ENCODE measurements at places on chromosomes 1 and 21.

- DNase-seq, result no peak
Observed at GRCh38 chr1:19456968-19457441, 28.3 kb downstream of the CAPZB start.

GRCh38 chr1:114610546-114611245 is 29.3 kb upstream of the BCAS2 start:
- no peak for DNase-seq

GRCh38 chr1:17732475-17732874 is 22.7 kb upstream of the ACTL8 start:
- DNase-seq, result no peak

DNA sequence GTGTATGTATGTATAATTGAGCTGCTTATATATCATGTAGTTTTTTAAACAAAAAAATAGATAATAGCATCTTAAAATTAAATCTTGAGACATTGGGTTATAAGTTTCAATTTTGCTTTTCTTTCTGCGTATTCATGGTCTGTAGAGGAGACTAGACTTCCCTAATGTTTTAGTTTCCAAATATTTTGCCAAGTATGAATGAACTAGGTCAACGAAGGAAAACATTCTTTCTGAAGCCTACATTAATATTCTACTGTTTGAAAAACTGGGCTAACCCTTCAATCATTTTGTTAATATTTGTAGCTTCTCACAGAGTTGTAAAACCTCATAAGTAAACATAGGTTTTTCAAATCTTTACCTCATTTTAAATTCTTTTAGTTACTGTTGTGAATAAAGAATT is 592.7 kb downstream of the USP25 start:
- DNase-seq, result no peak

GRCh38 chr1:65625528-65625927 is 167.2 kb upstream of the PDE4B start:
- DNase-seq, result no peak

- DNase-seq, result no peak
Observed at GRCh38 chr21:37800456-37801061, 115.7 kb downstream of the KCNJ6 start.

DNA sequence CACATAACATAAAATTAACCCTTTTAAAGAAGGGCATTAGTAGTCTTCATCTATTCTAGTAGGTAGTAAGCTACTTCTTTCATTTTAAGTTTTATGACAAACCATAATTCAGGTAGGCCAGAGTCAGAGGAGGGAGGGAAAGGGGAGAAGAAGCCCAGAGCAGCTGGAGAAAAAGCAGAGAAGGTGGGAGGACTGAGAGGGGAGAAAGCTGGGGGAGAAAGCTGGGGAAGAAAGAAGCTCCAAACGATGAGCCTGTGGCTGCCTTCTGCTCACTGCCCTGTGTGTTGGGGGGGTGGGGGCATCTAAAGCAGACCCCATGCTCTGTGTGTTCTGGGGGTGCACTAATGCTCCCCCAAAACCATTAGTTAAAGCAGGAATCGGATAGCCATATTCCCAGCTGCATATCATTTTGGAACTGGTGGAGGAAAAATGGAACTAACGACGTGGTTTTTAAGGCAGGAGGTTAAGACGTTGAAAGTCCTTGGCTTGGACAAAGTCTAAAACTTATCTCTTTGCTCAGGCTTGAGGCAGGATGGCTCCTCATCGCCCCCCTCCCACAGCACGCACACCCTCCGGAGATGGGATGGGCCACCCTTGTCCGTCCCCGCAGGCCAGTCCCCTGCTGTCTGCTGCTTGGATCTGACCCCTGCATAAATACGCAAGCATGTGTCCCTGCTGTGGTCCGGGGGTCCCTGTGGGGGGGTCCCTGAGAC is 184.2 kb downstream of the DYRK1A start:
- DNase-seq, result no peak

GRCh38 chr1:21573971-21574465 is 64.8 kb downstream of the ALPL start:
- DNase-seq, result no peak

GRCh38 chr1:55037733-55038551 is 1.4 kb upstream of the PCSK9 start:
- no peak for DNase-seq

GRCh38 chr1:44077421-44077820 is 41.2 kb upstream of the KLF17 start:
- DNase-seq, result no peak

DNA sequence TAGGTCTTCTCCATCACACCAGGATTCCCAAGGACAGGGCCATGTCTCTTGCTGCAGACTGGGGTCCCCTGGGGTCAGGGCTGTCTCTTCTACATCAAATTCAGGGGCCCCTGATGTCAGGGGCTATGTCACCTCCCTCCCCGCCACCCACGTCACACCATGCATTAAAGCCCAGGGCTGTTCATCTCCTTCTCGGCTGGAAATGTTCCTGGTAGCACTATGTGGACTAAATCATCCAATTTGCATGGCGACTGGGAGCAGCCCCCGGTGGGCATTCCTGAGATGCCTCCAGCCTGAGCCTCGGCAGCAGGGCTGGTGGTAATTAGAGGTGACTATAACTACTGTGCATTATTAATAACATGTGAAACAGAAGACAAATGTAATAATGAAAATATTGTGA is 151.7 kb upstream of the HMGB4 start:
- no peak for DNase-seq
